ENCODE measurements at places on chromosomes 3 and 15.

- no peak for DNase-seq
Measured at GRCh38 chr3:90184861-90185260, 1077.4 kb downstream of the EPHA3 start.

- DNase-seq, result no peak
Measured at GRCh38 chr15:67707520-67708283, 117.6 kb upstream of the SKOR1 start.

- no peak for DNase-seq
Measured at GRCh38 chr3:37987315-37987697, 3.3 kb upstream of the VILL start.

DNA sequence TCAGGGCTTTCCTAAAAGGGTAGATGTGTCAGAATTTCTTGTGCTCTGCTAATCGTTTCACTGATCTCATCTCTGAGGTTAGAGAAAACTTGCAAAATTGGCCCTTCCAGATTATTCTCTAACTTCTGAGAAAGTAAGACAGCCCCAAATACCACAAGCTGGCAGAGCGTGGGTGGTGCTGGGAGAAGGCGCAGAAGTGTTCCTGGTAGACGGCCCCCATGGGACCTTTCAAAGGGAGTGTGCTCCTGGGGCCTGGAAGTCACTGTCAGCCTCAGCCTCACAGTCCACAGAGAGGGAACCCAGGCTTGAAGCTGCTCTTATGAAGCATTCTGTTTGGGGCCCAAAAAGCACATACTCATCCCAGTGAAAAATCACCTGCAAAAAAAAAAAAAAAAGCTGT is 86.5 kb upstream of the PFN2 start:
- DNase-seq, result no peak

- no peak for DNase-seq
Measured at GRCh38 chr3:141482245-141482922, 4.4 kb upstream of the RASA2 start.

DNA sequence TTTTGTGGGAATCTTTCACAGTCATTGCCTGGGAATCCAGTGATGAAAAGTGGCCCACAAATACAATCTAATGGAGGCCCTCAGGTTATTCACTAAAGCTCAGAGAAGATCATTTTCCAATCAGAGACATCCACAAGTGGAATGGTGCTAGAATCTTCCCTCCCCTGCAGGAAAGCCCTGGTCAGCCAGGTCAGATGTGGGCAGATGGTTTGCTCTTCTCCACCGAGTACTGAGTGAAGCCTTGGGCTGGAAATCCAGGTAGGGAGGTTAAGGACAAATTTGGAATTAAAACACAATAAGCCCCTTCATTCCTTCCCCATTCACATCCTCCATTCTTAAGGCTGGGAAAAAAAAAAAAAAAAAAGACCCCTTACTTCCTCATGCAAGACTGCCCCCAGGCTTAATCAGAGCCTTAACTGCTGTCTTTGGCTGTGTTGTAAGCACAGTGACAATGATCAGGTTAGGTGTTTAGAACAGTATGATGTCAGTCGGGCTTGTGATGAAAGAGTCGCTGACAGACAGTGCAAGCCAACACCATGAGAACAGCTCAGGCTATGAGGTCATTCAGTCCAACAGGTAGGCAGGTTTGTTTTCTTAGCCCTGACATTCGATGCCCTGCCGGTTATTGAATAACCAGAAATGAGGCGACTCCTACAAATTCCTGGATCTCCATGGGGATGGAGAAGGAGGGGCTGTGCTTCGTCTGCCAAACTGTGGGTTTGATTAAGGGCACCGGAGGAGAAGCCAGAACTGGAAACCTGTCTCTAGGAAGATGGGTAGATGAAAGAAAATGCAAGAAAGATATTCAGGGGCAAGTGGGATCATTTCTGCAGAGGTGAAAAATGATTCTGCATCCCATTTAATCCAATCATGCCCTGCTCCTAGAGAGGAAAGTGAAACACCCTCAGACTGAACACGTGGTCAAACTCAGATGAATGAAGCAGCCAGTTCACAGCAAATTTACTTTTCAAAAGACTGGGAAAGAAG is 23.5 kb upstream of the HES1 start:
- no peak for DNase-seq

- DNase-seq, result no peak
Measured at GRCh38 chr15:86506401-86506800, 426.7 kb downstream of the AGBL1 start.

DNA sequence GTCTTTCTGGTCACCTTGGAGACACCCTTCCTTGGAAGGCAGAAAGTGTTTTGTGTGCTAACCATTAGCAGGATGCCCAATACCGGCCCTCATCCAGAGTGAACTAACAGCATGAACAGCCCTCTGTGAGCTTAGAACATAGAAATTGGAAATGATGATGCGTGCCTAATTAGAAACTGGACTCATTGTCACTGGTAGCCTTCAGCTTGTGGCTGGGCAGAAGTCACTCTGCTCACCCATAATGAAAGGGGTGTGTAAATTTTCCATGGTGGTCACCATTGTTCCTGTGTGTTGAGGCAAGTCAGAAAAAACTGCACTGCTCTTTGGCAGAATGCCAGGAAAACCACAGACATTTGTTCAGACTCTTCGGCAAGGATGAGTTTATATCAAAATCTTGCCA is 74.7 kb upstream of the CNTN4 start:
- no peak for DNase-seq

All from stimulated activated CD4-positive, alpha-beta T cell treated with anti-CD3 and anti-CD28 coated beads, Interleukin-12 subunit alpha, Interleukin-12 subunit beta, amount 100 ng/mL, for 48 hours (primary cell).